ENCODE measurements at places on chromosomes 7 and 10. TPM values are rescaled to one million over a fixed set of nuclear protein-coding genes. Genes with fewer than 3 reads are reported as not detected.

NPC1L1 gene
- total RNA-seq, result under 0.01 TPM

SUGCT gene
- 16.5 TPM for total RNA-seq

MOGAT3 gene
- not detected for total RNA-seq

ANKRD7 gene
- total RNA-seq, result 2.8 TPM

ANKRD30A gene
- total RNA-seq, result not detected

SPDYE5 gene
- not detected for total RNA-seq

LIPN gene
- total RNA-seq, result not detected

IMMP2L gene
- 14.6 TPM for total RNA-seq

CCDC7 gene
- 18.0 TPM for total RNA-seq

LIPA gene
- total RNA-seq, result 72.3 TPM

RBM20 gene
- total RNA-seq, result under 0.01 TPM

Measured in fibroblast of lung (primary cell).